ENCODE measurements at places on chromosomes 11 and 22.

DNA sequence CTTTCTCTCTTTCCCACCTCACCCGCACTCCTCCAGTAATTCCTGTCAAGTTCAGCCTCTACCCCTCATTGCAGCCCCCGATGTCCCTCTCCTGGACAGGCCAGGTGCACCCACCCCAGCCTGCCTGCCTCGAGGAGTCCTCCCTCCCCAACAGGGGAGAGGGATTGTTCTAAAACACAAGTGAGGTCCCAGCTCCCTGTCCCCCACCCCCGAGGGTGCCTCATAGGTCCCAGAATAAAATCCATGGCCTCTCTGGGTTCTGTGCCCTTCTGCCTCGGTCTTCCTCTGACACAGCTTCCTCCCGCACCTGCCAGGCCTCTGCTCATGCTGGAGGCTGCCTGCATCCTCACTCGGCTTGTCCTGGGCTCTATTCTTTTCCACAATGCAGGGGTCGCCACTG, 720.1 kb downstream of the BRD1 start:
- DNase-seq = no peak

- DNase-seq = no peak
These were observed 571.7 kb downstream of the METTL15 start for GRCh38 chr11:28679795-28680468.

DNA sequence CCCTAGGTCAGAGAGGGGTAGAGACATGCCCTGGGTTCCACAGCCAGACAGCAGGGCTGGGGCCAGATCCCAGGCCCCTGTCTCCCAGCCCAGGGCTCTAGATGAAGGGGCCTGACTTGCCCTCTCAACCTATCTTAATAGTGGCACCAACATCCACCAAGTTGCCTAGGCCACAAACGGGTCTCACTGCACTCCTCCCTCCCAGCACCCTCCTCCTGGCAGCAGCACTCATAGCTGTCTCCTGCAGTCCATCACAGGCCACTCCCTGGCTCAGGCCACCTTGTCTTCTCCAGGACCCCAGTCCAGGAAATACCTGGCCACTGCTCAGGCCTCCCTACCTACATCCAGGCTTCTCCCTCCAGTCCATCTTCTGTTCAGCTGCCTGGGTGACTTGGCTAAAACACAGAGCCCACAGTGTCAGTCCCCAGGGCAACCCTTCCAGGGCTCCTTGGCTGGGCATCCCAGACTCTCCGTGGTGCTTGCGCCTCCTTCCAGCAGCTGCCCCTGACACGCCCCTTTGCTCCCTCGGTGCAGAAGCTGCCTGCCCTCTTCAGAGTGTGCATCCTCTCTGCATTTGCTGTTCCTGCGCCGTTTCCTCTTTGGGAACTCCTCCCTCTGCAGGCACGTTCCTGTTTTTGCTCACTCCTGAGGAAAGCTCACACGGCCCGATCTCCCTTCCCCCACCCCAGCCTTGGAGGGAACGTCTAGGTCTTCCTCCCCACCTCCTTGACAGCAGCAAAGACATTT, 40.5 kb downstream of the LRRC32 start:
- DNase-seq = no peak

DNA sequence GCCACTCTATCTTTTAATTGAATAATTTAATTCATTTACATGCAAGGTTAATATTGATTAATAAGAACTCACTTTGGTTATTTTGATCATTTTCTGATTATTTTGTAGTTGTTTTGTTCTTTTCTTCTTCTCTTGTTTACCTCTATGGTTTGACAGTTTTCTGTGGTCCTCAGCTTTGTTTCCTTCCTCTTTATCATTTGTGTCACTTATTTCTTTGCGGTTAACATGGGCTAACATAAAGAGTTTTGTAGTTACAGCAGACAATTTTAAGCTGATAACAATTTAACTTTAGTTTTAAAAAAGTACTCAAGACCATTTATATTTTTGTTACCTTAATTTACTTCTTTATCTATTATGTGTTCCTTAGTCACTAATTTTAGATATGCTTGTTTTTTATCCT, 1032.8 kb upstream of the RAG2 start:
- DNase-seq = no peak

- no peak for DNase-seq
These were observed 77.2 kb downstream of the RDX start for GRCh38 chr11:110219006-110219785.

GRCh38 chr22:37521236-37521739, 2.1 kb upstream of the CARD10 start:
- DNase-seq = no peak

DNA sequence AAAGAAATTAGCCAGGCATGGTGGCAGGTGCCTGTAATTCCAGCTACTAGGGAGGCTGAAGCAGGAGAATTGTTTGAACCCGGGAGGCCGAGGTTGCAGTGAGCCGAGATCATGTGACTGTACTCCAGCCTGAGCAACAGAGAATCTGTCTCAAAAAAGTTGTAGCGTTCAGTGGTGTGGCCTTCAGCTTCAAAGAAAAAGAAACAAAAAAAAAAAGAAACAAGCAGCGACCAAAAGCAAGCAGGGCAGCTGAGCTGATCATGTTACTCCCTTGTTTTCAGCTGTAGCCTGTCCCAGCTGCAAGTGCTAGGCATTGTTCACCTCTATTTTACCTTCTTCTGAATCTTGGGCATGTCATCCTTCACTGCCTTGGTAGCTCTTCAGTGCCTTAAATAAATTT, 37.0 kb downstream of the SFI1 start:
- no peak for DNase-seq

All from GM13977 (cell line).